ENCODE measurements at places on chromosomes 1 and 21. TPM values are rescaled to one million over a fixed set of nuclear protein-coding genes. Genes with fewer than 3 reads are reported as not detected.

PADI1 gene
- 2.4 TPM for total RNA-seq

IL20 gene
- total RNA-seq: not detected

KIF2C gene
- 36.2 TPM for total RNA-seq

CASZ1 gene
- total RNA-seq: 1.7 TPM

KRTAP21-2 gene
- not detected for total RNA-seq

HORMAD1 gene
- total RNA-seq: 9.7 TPM

PIK3CD gene
- total RNA-seq: 7.8 TPM

ACTN2 gene
- not detected for total RNA-seq

KLHL12 gene
- total RNA-seq: 16.9 TPM

CYP4B1 gene
- total RNA-seq: not detected

TRPM2 gene
- total RNA-seq: 8.0 TPM

PIP5K1A gene
- total RNA-seq: 49.8 TPM

PDZK1 gene
- total RNA-seq: 1.2 TPM

FBLIM1 gene
- 32.7 TPM for total RNA-seq

PKP1 gene
- 0.03 TPM for total RNA-seq

IGSF5 gene
- total RNA-seq: not detected

MROH9 gene
- not detected for total RNA-seq

BNIPL gene
- 0.05 TPM for total RNA-seq

GGPS1 gene
- total RNA-seq: 16.4 TPM

PLCH2 gene
- 0.28 TPM for total RNA-seq

CA6 gene
- total RNA-seq: not detected

AMY2B gene
- total RNA-seq: 0.43 TPM

OR2T35 gene
- not detected for total RNA-seq

PRELP gene
- not detected for total RNA-seq

REN gene
- 0.13 TPM for total RNA-seq

CCT8 gene
- total RNA-seq: 174 TPM

TMEM82 gene
- not detected for total RNA-seq

ZBTB8B gene
- not detected for total RNA-seq

TRAF3IP3 gene
- not detected for total RNA-seq
